Posterior vena cava (tissue), 2 donors: ENCODE measurements at places on chromosomes 4 and X. TPM values are rescaled to one million over a fixed set of nuclear protein-coding genes. Genes with fewer than 3 reads are reported as not detected.

DNA sequence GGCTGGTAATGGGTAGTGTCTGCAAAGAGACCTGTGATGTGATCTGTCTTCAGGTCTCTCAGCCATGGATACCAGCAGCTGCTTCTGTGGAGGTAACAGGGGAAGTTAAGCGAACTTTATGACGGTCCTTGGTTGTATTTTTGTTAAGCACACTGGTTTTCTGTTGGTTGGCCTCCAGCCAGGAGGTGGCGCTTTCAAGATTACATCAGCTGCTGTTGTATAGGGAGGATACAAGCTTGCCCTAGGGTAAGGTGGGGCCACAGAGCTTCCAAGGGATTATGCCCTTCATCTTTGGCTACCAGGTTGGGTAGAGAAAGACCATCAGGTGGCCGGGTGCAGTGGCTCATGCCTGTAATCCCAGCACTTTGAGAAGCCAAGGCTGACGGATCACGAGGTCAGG, 834.2 kb upstream of the GALNTL6 start:
- no peak for DNase-seq

DNA sequence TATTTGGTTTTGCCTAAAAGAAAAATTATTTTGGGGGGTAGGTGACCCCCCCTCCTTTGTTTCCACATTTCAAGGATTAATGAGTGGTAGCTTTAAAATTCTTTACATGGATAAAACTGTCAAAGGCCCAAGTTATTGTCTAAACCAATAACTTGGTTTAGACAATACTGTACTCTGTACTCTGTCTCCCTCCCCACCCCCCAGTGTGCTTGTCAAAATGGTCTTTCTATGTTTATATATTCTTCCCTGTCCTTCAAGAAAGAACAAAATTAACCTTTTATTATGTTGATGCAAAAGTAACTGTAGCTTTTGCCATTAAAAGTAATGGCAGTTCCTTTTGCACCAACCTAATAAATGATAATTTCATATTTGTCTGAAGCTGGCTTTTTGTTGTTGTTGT, 9.5 kb upstream of the RGN start:
- DNase-seq = no peak

- DNase-seq = no peak
These were observed 45.6 kb upstream of the GRIA3 start for GRCh38 chrX:123138473-123138872.

DNA sequence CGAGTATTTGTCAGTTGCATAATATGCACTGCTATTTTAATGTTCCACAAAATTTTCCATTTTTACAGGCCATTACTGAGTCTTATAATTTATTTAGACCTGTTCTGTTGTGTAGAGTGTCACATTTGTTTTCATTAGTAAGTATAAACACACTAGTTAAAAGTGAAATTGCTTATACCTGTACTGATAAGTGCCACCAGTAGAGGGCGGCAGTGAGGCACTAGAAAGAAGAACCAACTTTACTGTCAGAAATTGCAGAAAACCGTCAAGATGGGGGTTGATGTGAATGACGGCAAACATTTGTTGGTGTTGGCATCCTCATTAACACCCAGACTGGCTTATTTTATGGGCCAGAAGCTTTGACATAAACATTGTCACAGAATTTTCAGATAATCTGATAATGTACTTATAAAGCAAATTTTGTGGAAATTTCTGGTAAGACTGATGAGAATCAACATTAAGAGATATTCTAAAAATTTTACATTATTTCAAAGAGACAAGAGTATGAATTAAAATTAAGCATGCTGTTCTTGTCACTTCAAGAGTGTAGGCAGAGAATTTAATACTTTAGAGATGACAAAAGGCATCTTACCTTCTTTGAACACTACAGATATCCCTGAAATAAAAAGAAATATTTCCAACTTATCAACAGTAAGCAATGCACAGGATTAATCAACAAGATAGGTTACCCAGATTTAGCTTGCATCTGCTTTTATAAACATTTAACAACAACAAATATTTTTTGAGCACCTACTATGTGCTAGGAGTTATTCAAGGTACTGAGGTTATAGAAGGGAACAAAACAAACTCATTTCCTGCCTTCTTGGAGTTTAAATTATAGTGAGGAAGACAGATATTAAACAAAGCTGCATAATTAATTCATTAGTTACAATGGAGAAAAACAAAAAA, 24.9 kb downstream of the ALPK1 start:
- peak; percentile 87 for DNase-seq

GRCh38 chr4:85492336-85492735, 17.4 kb downstream of the ARHGAP24 start:
- DNase-seq = no peak

- no peak for DNase-seq
These were observed 298.8 kb downstream of the GBA3 start for GRCh38 chr4:22991576-22991975.

DNA sequence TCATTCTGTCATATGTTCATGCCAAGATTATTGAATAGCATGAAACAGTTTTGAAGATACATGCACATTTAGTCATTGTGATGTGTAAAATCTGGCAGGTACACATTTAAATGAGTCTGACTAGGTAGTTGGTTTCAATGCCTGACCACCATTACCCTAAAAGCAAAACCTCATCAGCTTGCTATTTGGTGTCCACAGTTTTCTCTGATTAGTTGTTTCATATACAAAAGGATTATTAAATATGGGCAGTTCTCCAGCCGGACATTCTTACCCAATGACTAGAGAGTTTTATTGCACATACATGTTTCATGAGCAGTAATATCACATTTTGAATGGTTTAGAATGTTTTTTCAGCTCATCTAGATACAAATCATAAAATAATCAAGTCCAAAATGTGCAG, 23.7 kb downstream of the DCHS2 start:
- no peak for DNase-seq

DNA sequence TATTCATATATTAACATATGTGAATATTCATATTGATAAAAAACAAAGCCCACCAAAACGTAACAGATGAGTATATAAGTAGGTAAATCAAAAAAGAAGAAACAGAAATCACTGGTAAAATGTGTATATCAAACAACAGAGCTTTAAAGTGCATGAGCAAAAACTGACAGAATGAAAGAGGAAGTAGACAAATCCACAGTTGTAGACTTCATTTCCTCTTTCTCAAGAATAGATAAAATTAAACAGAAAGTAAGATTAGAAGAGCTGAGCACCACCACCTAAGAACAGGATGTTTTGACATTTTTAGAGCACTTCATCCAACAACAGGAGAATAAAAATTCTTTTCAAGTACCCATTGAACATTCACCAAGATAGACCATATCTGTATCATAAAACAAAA, 64.6 kb downstream of the CNKSR2 start:
- no peak for DNase-seq

DNA sequence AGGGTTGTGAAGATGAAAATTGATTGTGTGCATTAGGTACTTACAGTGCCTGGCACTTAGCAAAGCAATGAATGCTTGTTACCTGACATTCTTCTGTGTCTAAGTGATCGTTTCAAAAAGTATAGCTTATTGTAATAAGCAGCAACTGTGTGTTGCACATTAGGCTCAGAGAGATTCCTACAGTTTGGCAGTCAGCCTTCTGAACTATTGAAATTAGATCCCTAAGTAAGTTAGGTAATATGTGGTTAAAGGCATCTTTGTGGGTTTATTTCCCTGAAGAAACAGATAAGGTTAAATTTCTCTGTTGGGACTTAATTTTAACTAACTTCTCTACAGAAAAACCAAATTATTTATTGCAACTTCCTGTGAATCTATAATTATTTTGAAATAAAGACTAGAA, 93.4 kb downstream of the REPS2 start:
- DNase-seq = no peak

GRCh38 chr4:123168812-123169211, 227.8 kb upstream of the SPRY1 start:
- no peak for DNase-seq

GRCh38 chrX:139642241-139642927, 65.6 kb downstream of the MCF2 start:
- DNase-seq = no peak

DNA sequence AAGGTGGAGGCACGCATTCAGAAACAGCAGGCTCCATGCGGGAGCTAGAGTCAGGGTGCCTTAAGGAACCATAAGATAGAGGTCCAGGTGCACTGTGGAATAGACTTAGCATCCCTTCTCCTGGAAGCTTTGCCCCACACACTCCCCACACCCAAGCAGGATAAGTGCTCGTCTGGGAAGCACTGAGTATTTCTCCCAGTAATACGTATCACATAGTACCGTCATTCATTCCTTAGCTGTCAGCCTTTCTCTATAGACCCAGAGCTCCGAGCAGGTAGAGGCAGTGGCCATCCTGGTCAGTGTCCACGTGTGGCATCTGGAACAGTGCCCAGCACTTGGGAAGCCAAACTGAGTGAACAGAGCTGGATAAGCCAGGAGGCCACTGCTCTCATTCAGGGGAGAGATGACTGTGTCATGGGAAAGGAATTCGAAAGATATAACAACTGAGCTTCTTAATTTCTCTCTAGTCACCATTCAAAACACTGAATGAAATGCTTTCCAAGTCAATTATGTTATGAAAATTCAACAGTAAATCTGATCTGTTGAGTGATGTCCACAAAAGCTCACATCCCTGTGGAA, 9.9 kb downstream of the APBB2 start:
- peak; percentile 83 for DNase-seq

- DNase-seq = no peak
These were observed 85.7 kb downstream of the POU3F4 start for GRCh38 chrX:83593634-83594294.

DNA sequence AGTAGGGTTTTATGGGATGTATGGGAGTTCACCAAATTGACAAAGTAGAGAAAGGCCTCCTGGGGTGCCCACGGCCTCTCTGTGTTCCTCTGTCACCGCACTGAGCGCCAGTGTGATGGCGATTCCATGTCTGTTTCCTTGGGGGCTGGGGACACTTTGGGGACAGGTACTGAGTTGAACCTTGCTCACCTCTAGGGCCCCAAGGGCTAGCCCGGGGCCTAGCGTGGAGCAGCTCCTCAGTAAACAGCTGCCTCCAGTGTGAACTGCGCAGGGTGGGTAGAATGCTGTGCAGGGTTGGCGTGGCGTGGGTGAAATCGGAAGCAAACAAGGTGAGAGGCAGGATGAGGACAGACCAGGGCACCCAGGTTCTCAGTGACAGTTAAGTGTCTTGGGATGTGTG, 97.8 kb downstream of the PPP2R2C start:
- DNase-seq = peak; percentile 59

- DNase-seq = no peak
These were observed 85.9 kb downstream of the UNC5C start for GRCh38 chr4:95462921-95463320.

DNA sequence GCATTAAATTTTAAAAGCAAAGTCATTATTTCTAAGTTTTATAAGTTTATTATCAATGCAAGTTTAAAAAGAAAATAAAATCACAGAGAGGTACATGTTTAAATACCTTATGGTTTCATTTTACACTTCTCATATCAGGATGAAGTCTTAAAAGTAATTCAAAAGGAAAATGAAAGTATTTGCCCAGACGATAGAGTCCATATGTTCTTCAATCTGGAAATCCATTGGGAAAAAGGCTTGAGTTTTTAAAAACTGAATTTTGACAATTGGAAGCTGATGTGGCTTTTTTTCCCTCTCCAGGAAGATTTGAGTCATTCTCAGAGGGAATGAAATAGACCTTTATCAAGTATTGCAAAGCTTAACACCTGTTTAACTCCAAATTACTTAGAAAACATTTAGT, 37.1 kb downstream of the MAB21L2 start:
- DNase-seq = no peak

DNA sequence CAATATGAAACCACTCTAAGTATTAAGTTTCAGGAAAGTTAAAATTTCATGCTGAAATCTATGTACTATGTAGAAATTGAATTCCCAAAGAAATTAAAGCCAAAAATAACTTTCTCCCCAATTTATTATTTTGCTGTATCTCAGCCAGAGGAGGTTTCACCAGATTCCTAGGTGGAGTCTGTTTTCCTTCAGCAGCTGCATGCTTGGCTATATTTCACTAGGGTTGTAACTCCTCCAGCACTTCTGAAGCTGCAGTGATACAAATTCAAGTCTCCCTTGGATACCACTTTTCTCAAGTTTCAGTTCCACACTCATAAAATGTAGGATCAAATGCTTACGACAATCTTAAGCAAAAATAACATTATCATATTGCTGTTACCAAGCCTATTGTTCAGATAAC, 41.2 kb upstream of the ZC4H2 start:
- no peak for DNase-seq

The ARX gene
- total RNA-seq = not detected

The ADAMTS3 gene
- total RNA-seq = 3.2 TPM

The TRIM61 gene
- 0.90 TPM for total RNA-seq

The TBC1D9 gene
- total RNA-seq = 13.9 TPM

The CPZ gene
- total RNA-seq = 5.3 TPM
